ENCODE measurements at places on chromosomes 13 and 19. TPM values are rescaled to one million over a fixed set of nuclear protein-coding genes. Genes with fewer than 3 reads are reported as not detected.

ZIM2 gene
- not detected for total RNA-seq

SPIB gene
- total RNA-seq: 17.5 TPM

GPR12 gene
- total RNA-seq: not detected

KIR2DL1 gene
- not detected for total RNA-seq

ALOX5AP gene
- total RNA-seq: not detected

FUT2 gene
- total RNA-seq: 5.6 TPM

KLK15 gene
- total RNA-seq: not detected

PSG5 gene
- not detected for total RNA-seq

ZNF527 gene
- total RNA-seq: 4.0 TPM

ZBTB32 gene
- total RNA-seq: not detected

ASPDH gene
- total RNA-seq: not detected

PGLYRP1 gene
- not detected for total RNA-seq

TYROBP gene
- total RNA-seq: not detected

NEK5 gene
- 0.73 TPM for total RNA-seq

SYDE1 gene
- total RNA-seq: 21.4 TPM

ACER1 gene
- total RNA-seq: not detected

SYT5 gene
- 2.1 TPM for total RNA-seq

KLF16 gene
- 20.2 TPM for total RNA-seq

MTUS2 gene
- total RNA-seq: 0.38 TPM

KLHL26 gene
- 11.2 TPM for total RNA-seq

PRTN3 gene
- total RNA-seq: 2.4 TPM

PSG3 gene
- not detected for total RNA-seq

SRRM5 gene
- total RNA-seq: not detected

PSG1 gene
- total RNA-seq: not detected

CCDC8 gene
- 16.5 TPM for total RNA-seq

KLK14 gene
- not detected for total RNA-seq

EEF1AKMT1 gene
- 2.5 TPM for total RNA-seq

CD33 gene
- 0.12 TPM for total RNA-seq

IL17D gene
- 2.3 TPM for total RNA-seq

C19orf38 gene
- 0.78 TPM for total RNA-seq

CCDC61 gene
- 16.4 TPM for total RNA-seq

ICAM5 gene
- total RNA-seq: 2.7 TPM

ZNF317 gene
- total RNA-seq: 32.4 TPM

NPAS1 gene
- 5.0 TPM for total RNA-seq

NUP58 gene
- total RNA-seq: 91.8 TPM

SIGLEC9 gene
- not detected for total RNA-seq

TMEM145 gene
- total RNA-seq: 1.3 TPM

ZNF575 gene
- total RNA-seq: not detected

CRB3 gene
- 44.4 TPM for total RNA-seq

NBEA gene
- 26.9 TPM for total RNA-seq

PINLYP gene
- 4.3 TPM for total RNA-seq

CAMSAP3 gene
- 29.9 TPM for total RNA-seq

GFY gene
- not detected for total RNA-seq
